ENCODE measurements at places on chromosomes 6 and 20.

- DNase-seq = no peak
Observed at GRCh38 chr20:38834868-38835267, 29.4 kb downstream of the PPP1R16B start.

GRCh38 chr6:43933148-43933885 is 163.3 kb downstream of the VEGFA start:
- DNase-seq = no peak

- no peak for DNase-seq
Observed at GRCh38 chr6:44712353-44713111, 325.0 kb downstream of the CDC5L start.

DNA sequence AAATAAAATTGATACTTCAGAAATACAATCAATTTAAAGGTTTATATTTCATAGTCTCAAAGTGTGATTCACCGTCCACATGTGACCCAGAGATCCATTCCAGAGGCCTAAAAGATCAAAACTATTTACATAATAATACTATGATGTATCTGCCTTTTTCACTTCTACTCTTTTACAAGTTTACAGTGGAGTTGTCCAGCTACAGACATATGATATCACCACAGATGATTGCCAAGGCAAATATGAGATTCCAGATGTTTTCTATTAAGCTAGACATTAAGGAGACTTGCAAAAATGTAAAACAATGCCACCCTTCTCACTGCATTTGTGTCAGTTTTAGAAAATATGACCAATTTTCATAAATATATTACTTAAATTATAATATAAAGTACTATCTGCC is 443.7 kb downstream of the GJA1 start:
- DNase-seq = no peak

DNA sequence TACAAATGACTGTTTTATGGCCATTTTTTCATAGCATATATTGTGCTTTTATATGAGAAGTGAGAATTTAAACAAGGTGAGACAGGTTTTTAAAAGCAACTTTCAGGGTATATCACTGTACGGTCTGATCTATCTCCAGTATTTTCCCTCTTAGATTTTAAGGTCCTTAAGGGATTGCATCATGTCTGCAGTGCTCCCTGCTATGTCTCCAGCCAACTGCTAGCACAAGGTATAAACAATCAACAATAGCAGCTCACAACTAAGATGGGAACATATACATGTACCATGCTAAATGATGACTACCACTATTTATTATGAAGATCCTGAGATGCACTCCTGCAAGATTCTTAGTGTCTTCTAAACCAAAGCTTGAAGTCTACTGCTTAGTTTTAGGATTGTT is 7.2 kb downstream of the FUCA2 start:
- no peak for DNase-seq

DNA sequence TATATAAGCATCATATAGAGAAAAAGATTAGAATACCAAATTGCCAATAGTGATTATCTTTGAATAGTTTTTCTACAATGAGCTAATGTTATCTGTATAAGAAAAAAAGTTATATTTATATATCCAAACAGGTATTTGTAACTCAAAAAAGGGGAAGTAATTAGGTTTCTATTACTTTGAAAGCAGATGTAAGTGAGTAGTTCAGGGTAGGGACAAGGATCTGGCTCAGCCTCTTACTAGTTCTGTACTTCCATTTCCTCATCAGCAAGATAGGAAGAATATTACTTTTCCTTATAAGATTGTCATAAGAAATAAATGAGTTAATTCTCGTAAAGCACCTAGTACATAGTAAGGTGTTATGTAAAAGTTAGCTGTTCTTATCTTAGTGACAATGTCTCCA is 32.2 kb downstream of the AHI1 start:
- DNase-seq = no peak

- DNase-seq = no peak
Observed at GRCh38 chr20:45695496-45695895, 6.3 kb upstream of the WFDC13 start.

- no peak for DNase-seq
Observed at GRCh38 chr6:101113468-101114260, 232.5 kb upstream of the ASCC3 start.

- no peak for DNase-seq
Observed at GRCh38 chr6:44183783-44184182, 25.2 kb downstream of the CAPN11 start.

GRCh38 chr6:24719125-24719971 is at the start of gene C6orf62:
Gene C6orf62 (minus strand): TSS chr6:24719154. CDS start chr6:24718668, 486 bp downstream.
- no peak for DNase-seq

Measured in stimulated activated CD8-positive, alpha-beta memory T cell treated with anti-CD3 and anti-CD28 coated beads, Interleukin-4, amount 100 ng/mL, for 1 hour (primary cell).